Peyer's patch (tissue), 4 donors: ENCODE measurements at places on chromosomes 3 and 15. TPM values are rescaled to one million over a fixed set of nuclear protein-coding genes. Genes with fewer than 3 reads are reported as not detected.

- DNase-seq = no peak
Observed at GRCh38 chr15:88223084-88223483, 33.5 kb downstream of the NTRK3 start.

ANKUB1 gene
- not detected for total RNA-seq

GRCh38 chr15:52021128-52021671 is 2.2 kb downstream of the MAPK6 start:
- DNase-seq = peak; percentile 54

DNA sequence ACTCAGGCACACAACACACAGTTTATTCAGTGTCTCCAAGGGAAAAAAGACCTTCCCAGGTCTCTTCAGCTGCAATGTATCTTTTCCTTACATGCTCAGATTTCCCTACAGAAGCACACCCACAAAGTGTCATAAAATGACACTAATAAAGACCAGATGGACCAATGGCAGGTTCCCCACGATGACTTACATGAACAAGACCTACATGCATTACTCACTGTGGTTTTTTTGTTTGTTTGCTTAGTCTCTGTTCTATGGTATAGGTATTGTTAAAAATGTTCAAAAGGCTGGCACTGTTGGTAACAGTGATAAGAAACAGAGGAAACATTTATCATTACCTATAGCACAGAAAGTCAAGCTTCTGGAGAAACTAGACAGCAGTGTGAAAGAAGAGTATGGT is 318.2 kb upstream of the TMCO5A start:
- no peak for DNase-seq

DNA sequence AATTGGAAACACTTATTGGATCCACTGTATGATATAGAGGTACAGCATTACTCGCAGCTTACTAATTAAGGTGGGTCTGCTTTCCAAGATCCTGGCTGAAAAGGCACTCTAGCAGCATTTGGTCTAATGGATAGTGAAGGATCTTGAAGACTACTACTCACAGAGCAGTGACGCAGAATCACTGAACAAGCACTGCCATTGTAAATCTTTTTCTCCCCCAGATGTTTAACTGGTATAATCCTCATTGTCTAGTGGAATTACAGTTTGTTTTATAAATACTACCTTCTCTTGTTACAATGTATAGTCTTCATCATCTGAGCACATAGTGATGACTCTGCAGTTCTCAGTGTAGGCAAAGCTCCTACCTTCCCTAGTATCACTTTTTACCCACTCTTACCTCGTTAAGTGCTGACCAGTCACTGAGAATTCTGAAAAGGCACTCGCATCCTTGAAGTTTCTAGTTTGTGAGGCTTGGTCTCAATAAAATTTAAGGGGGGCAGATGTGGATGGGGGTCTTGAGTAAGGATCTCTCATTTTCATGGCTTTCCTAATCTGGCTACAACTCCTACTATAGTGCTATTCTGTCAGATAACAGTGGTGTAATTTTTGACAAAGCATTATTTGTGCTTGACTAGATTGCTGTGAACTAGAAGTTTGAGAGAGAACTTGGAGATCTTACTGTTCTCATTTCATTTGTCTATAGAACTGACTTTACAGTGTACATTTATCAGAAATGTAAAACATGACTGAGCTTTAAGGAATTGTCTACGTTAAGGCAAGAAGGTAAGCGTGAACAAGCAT is 23.2 kb downstream of the MAPK6 start:
- DNase-seq = no peak

DNA sequence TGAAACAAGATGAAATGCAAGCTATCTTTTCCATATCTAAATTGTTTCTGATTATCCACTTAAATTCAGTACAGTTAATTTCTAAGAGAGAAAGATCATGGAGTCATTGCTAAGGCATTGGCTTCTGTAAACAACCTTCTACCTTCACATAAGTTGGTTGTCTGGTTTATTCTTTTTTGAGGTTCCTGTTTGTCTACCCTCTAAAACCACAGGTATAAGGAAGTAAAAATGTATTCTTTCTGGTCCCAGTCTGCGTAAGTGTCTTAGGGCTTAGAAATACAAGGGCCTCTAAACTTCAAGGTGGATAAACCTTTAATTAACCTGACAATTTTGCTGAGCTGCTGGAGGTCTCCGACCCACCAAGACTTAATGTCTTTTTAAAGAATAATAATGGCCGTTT is 3.6 kb upstream of the ATOSA start:
- DNase-seq = no peak

GRCh38 chr15:85598219-85598618 is 196.5 kb downstream of the KLHL25 start:
- DNase-seq = no peak

DNA sequence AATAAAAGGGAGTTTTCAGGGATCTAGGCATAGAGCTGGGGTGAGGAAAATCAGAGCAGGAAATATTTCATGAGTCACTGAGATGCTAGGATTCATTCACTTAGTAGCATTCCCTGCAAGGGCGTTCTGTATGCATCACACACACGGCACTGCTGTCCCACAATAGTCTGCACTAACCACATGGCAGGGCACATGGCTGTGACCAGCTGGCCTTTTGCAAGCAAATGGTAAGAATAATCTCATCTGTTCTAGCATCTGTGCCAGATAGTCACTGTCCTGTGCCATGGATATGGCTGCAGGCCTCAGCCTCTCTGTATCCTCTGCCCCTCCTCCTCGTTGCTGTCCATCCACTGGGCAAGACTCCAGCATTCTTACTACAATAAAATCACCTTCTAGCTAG is 37.8 kb downstream of the BOC start:
- no peak for DNase-seq

- DNase-seq = no peak
Observed at GRCh38 chr3:22714749-22715148, 488.4 kb upstream of the UBE2E2 start.

DNA sequence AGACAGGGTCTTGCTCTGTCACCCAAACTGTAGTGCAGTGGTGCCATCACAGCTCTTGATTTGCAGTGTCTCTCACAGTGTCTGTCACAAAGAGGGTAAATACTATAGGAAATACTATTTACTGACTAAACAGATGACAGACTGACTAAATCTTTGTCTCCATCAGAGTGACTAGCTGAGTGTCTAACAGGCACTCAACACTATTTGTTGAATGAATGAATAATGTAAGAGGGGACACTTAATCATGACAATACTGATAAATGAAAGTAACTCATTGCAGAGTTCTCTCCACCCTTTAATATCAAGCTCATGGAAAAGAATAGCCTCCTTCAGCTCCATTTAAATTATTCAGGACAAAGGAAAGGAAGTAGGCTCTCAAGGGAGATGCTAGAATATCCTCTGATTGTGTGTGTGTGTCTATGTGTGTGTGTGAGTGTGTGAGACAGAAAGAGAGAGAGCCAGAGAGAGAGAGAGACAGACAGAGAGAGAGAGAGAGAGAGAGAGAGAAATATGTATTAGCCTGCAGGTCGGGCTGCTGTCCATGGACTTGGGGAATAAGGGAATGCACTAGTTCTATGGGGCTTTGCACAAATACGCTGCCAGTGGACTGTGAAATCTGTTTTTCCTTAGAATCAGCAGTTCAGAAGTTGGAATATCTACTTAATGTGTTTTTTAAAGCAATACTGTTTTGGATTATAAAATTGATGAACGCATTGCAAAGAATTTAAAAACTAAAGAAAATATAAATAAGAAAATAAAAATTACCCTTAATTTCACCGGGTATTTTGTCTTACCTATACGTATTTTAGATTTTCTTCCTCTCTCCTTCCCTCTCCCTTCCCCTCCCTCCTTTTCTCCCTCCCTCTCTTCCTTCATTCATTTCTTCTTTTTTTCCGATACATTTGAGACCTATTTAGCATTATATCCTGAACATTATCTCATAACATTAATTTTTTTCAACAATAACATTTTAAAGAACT is 132.9 kb upstream of the LRIG1 start:
- DNase-seq = no peak

- DNase-seq = no peak
Observed at GRCh38 chr3:30161375-30161774, 445.0 kb upstream of the TGFBR2 start.

DUOX1 gene
- total RNA-seq = not detected

GRCh38 chr3:78201091-78201490 is 1161.2 kb downstream of the ROBO2 start:
- DNase-seq = no peak

SAMD7 gene
- not detected for total RNA-seq

GRCh38 chr3:42157540-42158538 is 66.7 kb downstream of the TRAK1 start:
- no peak for DNase-seq

DNA sequence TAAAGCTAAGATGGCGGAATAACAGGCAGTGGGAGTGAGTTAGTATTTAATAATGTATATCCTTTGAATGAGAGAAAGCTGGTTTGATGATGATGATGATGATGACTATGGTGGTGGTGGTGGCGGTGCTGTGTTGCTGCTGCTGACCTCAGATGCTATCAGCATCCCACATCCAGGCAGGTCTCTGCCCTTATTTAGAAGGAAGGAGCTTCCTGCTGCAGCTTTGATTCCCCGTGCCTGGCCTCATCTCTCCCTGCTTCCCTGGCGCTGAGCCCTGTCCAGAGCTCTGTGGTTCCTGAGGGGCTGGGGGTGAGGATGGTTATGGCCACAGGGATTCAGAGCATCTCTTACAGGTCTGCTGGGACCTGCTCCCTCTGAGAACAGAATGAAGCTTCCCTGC is 73.1 kb downstream of the RAB11A start:
- DNase-seq = no peak

- no peak for DNase-seq
Observed at GRCh38 chr15:67134871-67135492, 69.6 kb downstream of the SMAD3 start.

- DNase-seq = no peak
Observed at GRCh38 chr3:22172964-22173363, 422.0 kb upstream of the ZNF385D start.

GRCh38 chr3:100665230-100665629 is 44.1 kb upstream of the TFG start:
- DNase-seq = no peak

LRRN1 gene
- 7.4 TPM for total RNA-seq

CLSTN2 gene
- total RNA-seq = 2.7 TPM

GRCh38 chr3:45017821-45018220 is 8.3 kb upstream of the CLEC3B start:
- DNase-seq = no peak

MCF2L2 gene
- total RNA-seq = 1.1 TPM

ADAMTS17 gene
- 9.6 TPM for total RNA-seq

DNA sequence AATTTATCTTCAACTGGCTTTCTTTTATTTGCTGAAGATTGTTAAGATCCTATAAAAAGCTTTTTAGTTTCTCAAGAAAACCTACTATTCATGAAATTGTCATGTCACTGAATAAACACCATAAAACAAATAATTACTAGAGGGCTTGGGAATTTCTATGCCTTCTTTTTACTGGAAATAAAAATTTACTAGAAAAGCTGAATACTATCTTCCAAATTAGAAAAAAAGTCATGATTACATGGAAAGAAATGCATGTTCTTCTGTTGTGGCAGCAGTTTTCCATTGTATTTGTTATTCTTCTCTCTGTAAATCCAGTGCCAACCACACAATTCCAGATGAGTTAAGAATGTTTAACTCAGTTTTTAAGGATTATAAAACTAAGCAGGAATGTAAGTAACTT is 153.8 kb downstream of the RAP2B start:
- no peak for DNase-seq

DNA sequence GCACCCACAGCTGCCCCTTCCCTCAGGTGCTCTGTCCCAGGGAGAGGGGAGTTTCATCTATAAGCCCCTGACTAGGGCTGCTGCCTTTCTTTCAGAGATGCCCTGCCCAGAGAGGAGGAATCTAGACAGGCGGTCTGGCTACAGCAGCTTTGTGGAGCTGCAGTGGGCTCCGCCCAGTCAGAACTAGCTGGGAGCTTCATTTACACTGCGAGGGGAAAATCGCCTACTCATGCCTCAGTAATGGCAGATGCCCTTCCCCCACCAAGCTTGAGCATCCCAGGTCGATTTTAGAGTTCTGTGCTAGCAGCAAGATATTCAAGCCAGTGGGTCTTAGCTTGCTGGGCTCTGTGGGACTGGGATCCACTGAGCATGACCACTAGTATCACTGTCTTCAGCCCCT is 181.2 kb upstream of the RARB start:
- DNase-seq = no peak

NTRK3 gene
- 0.35 TPM for total RNA-seq

SSUH2 gene
- 32.6 TPM for total RNA-seq

MORC1 gene
- not detected for total RNA-seq

MUSTN1 gene
- 2.3 TPM for total RNA-seq

DNA sequence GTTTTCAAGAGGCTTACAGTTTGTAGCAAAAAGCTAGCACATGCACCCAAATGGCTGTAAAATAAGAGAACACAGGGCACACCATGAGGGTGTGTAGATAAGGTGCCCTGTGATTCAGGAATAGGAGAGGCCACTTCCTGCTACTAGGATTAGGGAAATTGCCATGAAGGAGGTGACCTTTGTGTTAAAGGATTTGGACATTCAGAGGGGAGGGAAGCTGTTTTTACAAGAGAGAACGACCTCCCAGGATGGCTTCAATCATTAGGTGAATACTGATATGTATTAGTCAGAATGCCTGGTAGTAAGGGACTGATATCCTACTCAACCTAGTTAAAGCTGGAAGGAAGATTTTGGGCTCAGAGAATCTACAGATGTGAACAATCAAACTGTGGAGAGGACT is 35.7 kb upstream of the ABHD17C start:
- no peak for DNase-seq

FGD5 gene
- total RNA-seq = 65.2 TPM

ZNF502 gene
- total RNA-seq = 3.3 TPM

- DNase-seq = no peak
Observed at GRCh38 chr15:48112242-48112641, 8.5 kb upstream of the SLC24A5 start.

DNA sequence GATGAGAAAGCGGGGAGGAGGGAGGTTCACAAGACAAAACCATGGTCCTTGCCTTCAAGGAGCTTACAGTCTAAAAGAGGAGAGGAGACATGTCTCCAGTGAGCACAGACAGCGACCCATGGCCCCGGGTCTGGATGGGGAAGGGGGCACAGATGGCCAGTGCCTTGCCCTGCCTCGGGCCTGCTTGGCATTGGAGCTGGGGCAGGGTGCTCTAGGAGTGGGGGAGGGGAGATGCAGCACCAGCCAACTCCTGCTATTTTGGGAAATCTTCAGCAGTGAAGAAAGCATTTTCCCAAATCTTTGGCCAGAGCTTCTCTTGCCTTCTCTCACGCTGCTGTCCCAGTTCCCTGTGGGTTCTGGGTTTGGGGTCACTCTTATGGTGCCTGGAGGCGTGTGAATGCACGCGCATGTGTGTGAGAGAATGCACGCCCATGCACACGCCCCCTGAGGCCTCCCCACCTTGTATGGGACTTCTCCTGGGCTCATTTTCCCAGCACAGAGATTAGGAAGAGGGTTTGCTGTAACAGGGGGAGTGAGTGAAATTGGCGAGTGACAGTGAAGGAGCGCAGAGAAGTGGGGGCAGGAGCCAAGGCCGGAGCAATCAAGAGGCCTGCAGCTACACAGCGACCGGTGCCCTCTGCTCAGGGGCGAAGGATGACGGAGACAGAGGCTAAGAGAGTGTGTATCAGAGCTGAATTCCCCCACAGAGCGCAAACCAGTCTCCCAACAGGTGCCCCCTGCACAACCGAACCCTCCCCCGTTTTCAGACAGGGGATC is 71.5 kb downstream of the SEMA5B start:
- no peak for DNase-seq

GP9 gene
- not detected for total RNA-seq

AGBL1 gene
- not detected for total RNA-seq

DNAH12 gene
- not detected for total RNA-seq

ASB14 gene
- total RNA-seq = not detected
